Lower lobe of right lung (tissue), 2 donors: ENCODE measurements at places on chromosomes 12 and 14. TPM values are rescaled to one million over a fixed set of nuclear protein-coding genes. Genes with fewer than 3 reads are reported as not detected.

AKAP6 gene
- total RNA-seq = 8.6 TPM

GRCh38 chr12:130878193-130879185, 6.6 kb downstream of the RAN start:
- no peak for DNase-seq
- no peak overlapping the region for H3K4me3 ChIP-seq
- no peak overlapping the region for H3K27ac ChIP-seq
- peaks cover 12% of the 10 kb centered on the region for H3K4me1 ChIP-seq

DNA sequence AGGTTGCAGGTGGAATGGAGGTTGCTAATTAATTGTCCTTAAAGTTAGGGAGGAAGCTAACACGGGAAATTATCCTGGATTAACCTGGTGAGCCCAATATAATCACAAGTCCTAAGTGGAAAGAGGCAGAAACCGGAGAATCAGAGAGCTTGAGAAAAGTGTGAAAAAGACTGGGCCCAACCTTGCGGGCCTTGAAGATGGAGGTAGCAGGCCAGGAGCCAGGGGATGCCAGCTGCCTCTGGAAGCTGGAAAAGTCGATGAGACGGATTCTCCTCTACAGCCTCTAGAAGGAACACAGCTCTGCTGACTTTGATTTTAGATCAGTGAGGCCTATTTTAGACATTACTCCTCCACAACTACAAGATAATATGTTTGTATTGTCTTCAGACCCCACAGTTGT, 2.1 kb downstream of the SDR9C7 start:
- H3K36me3 ChIP-seq = no peaks in the 10 kb centered on the region
- DNase-seq = no peak
- peak overlapping the region; percentile 18 for H3K27ac ChIP-seq
- H3K27me3 ChIP-seq = no peaks in the 10 kb centered on the region
- H3K4me3 ChIP-seq = no peak overlapping the region
- H3K4me1 ChIP-seq = peaks cover 19% of the 10 kb centered on the region

BDKRB2 gene
- 1.3 TPM for total RNA-seq

RASAL1 gene
- total RNA-seq = 0.41 TPM

DNA sequence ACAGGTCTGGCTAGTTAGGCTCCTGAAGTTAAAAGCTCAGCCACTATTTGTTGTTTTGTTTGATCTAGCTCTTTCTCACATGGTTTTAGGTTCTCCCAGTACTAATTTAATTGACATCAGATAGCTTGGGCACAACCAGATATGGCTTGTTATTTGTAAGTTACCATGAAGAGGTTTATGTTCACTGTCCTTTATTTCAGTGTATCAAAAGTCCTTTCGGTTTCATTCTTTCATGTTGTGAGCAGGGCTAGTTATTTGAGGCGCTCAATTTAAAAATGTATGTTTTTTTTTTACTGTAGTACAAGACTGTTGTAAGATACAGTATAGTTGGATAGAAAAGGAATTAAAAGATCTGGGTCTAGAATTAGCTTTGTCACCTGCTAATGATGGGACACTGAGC, 7.0 kb downstream of the GPX2 start:
- no peak overlapping the region for H3K27ac ChIP-seq
- H3K4me1 ChIP-seq = no peaks in the 10 kb centered on the region
- peaks cover 58% of the 10 kb centered on the region for H3K36me3 ChIP-seq
- no peak overlapping the region for H3K4me3 ChIP-seq
- no peaks in the 10 kb centered on the region for H3K27me3 ChIP-seq

SLC38A4 gene
- 1.1 TPM for total RNA-seq

- no peak overlapping the region for H3K4me3 ChIP-seq
- DNase-seq = peak; percentile 77
- no peaks in the 10 kb centered on the region for H3K27me3 ChIP-seq
- H3K27ac ChIP-seq = no peak overlapping the region
These were observed 198.2 kb downstream of the TSPAN9 start for GRCh38 chr12:3275171-3276041.

- H3K4me1 ChIP-seq = peaks cover 42% of the 10 kb centered on the region
- no peaks in the 10 kb centered on the region for H3K36me3 ChIP-seq
- peaks cover 5% of the 10 kb centered on the region for H3K27me3 ChIP-seq
- peak; percentile 82 for DNase-seq
These were observed 41.6 kb downstream of the LRRC74A start for GRCh38 chr14:76867516-76868453.

- H3K36me3 ChIP-seq = no peaks in the 10 kb centered on the region
- H3K4me1 ChIP-seq = no peaks in the 10 kb centered on the region
- no peak overlapping the region for H3K4me3 ChIP-seq
- no peak overlapping the region for H3K27ac ChIP-seq
- no peaks in the 10 kb centered on the region for H3K27me3 ChIP-seq
- no peak for DNase-seq
These were observed 136.1 kb downstream of the PAPOLA start for GRCh38 chr14:96638041-96638855.

SPX gene
- total RNA-seq = 0.59 TPM

ANO4 gene
- total RNA-seq = 0.74 TPM

DNA sequence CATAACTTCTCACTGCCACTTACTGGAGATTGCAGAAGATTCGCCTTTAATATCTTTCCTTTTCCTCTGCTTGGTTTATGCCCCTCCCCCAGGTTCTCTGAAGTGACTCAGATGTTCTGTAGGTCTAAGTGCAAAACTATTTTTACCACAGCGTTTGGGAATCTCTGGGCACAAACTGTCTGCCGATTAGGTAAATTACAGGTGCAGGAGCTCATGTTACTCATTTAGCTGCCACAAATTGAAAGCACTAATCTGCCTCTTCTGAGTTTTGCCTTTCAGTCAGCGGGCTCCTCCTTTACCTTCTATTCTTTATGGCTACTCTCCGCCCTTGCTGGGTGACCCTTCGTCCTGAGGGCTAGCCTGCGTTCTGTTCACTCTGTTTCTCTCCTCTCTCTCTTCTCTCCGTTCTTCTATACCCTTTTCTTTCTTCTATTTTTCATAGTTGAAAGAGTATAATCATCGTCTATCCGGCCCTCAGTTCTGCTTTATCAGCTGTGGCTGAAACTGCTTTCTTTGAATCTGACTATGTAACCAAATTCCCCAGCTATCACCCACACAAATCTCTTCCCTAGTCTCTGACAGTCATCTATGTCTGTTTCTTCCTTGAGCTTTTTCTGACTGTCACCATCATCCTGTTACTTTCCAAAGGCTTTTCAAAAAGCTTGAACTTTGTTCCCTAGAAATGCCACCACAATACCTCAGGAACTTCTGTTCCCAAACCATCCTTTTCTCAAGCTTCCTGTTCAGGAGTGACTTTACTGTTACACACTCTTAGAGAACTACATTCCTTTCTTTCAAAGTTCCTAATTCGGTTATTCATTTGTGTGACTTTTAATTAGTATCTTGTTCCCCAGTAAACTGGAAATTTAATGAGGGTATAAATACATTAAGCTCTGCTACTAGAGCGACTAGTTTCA, 4.3 kb upstream of the MYF6 start:
- no peak for DNase-seq
- no peaks in the 10 kb centered on the region for H3K4me1 ChIP-seq
- no peak overlapping the region for H3K4me3 ChIP-seq
- no peak overlapping the region for H3K27ac ChIP-seq
- H3K36me3 ChIP-seq = no peaks in the 10 kb centered on the region

HOXC6 gene
- total RNA-seq = 0.50 TPM

- DNase-seq = no peak
- H3K4me1 ChIP-seq = no peaks in the 10 kb centered on the region
- no peaks in the 10 kb centered on the region for H3K36me3 ChIP-seq
- H3K27ac ChIP-seq = no peak overlapping the region
- no peak overlapping the region for H3K4me3 ChIP-seq
These were observed 9.0 kb downstream of the HPD start for GRCh38 chr12:121849665-121850064.

GPR33 gene
- total RNA-seq = not detected

SLC10A1 gene
- not detected for total RNA-seq
